Right atrium auricular region (tissue), 2 donors: ENCODE measurements at places on chromosomes 7 and 10. TPM values are rescaled to one million over a fixed set of nuclear protein-coding genes. Genes with fewer than 3 reads are reported as not detected.

GRCh38 chr10:21519941-21520436, 5.5 kb downstream of the SKIDA1 start:
- DNase-seq = no peak

GRCh38 chr10:69359148-69359547, 57.6 kb downstream of the TACR2 start:
- no peak for DNase-seq

DNA sequence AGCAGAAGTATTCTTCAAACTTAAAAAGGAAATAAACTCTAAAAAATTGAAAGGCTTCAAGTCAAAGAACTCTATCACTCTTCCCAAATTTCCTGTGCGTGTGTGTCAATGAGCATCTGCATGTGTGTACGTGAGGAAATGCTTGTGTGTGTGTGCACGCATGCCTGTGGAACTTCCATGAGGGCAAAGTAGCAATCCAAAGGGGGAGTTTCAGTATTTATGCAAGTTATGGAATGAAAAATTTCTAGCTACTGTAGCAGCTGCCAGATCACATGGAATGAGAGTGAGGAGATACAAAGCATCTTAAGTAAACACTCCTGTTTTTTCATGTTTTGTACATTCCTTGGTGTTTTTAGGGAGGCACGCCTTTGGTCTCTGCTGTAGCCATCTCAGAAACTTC, 152.6 kb downstream of the RAPGEF5 start:
- no peak for DNase-seq

Gene GPR22
- 21.7 TPM for total RNA-seq

DNA sequence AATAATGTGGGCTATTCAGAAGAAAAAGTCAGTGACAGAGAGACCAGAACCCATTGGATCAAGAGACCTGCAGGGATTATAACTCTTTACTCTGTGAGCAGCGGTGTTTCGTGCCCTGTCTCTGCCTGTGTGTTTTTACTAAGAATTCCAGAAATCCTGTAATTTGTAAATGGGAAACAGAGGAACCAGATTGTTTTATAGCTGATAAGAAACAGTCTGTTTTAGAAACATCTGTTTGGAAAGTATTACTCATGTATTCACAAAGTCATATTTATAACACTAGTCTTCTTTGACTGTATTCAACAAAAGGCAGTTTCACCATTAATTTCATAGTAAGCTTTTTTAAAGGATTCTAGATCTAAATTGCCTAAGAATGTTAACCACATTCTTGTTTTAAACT, 30.0 kb upstream of the VDAC2 start:
- DNase-seq = no peak
